ENCODE measurements at places on chromosomes 16 and 17. TPM values are rescaled to one million over a fixed set of nuclear protein-coding genes. Genes with fewer than 3 reads are reported as not detected.
A peak's percentile ranks its signal among the peaks of the same experiment; 100 is the strongest.

Gene HSPB9
- polyA plus RNA-seq, result 0.49 TPM

- no peak for DNase-seq
Measured at GRCh38 chr16:28496844-28497243, 2.4 kb downstream of the APOBR start.

- no peak for DNase-seq
Measured at GRCh38 chr17:34715504-34715903, 136.1 kb downstream of the TMEM132E start.

Gene MT3
- polyA plus RNA-seq, result not detected

- peak; percentile 44 for DNase-seq
Measured at GRCh38 chr17:27888945-27889344, 4.2 kb downstream of the LYRM9 start.

Gene OSBPL7
- polyA plus RNA-seq, result 14.5 TPM

Gene CCT6B
- 4.6 TPM for polyA plus RNA-seq

Gene TAC4
- 1.5 TPM for polyA plus RNA-seq

Gene CEP295NL
- 0.52 TPM for polyA plus RNA-seq

- no peak for DNase-seq
Measured at GRCh38 chr17:28999206-28999605, 6.6 kb downstream of the SEZ6 start.

DNA sequence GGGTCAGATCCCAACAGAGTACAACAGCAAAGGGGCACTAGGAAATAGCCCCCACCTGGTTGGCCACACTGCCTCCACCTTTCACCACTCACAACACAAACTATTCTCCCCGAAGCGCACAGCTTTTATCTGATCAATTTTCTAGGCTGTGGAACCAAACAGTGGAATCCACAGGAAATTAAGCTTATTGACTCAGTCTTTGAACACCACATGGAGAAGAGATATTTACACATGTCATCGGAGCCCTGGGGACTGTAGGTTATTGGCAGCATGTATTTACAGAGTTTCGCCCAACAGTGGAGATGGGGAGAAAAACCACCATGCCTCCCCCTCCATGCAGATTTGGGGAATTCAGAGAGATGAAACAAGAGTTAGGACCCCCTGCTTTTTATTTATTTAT lies 154.8 kb downstream of the XYLT1 start:
- no peak for DNase-seq

- DNase-seq, result no peak
Measured at GRCh38 chr16:81562174-81562849, 117.7 kb downstream of the CMIP start.

Gene CACNG5
- 2.9 TPM for polyA plus RNA-seq

GRCh38 chr17:10807704-10808128 lies 3.8 kb upstream of the TMEM238L start:
- DNase-seq, result no peak

- DNase-seq, result no peak
Measured at GRCh38 chr16:5477251-5477650, 379.7 kb upstream of the EEF2KMT start.

Gene AARSD1
- polyA plus RNA-seq, result 54.0 TPM

GRCh38 chr17:72345088-72345487 lies 224.3 kb downstream of the SOX9 start:
- no peak for DNase-seq

Gene CPHXL2
- not detected for polyA plus RNA-seq

DNA sequence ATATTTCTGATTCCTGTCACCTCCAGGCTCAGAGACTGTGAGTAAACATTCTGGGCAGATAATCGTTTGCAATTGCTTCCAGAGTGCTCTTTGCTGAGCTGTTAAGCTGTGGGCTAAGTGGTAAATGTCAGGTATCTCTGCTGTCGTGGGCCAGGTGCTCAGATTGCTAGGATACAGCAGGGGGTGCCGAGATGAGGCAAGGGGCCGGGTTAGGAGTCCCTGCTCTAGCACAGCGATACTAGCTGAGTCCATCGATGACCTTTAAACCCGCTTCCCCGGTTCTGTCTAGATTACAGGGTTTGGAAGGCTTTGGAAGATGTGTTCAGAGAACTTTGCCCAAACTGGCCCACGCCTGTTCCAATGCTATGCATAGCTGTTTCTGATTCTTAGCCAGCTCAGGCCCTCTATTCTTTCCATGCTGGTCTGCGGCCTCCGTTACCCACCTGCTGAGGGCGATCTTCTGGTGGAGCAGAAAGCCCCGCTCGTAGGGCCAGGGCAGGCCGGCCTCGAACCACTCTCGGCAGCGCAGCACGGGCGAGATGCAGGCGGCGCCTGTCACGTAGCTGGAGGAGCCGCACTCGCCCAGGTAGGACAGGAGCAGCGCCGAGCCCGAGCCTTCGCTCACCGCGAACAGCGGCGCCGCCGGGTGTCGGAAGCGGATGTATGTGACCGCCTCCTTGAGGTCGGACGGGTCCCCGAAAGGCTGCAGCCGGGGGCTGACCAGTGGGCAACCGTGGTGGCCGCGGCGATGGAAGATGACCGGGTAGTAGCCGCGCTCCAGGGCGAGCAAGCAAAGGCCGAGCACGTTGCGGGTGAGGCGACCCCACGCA lies 979 bp downstream of the ABHD15 start:
- no peak for DNase-seq

DNA sequence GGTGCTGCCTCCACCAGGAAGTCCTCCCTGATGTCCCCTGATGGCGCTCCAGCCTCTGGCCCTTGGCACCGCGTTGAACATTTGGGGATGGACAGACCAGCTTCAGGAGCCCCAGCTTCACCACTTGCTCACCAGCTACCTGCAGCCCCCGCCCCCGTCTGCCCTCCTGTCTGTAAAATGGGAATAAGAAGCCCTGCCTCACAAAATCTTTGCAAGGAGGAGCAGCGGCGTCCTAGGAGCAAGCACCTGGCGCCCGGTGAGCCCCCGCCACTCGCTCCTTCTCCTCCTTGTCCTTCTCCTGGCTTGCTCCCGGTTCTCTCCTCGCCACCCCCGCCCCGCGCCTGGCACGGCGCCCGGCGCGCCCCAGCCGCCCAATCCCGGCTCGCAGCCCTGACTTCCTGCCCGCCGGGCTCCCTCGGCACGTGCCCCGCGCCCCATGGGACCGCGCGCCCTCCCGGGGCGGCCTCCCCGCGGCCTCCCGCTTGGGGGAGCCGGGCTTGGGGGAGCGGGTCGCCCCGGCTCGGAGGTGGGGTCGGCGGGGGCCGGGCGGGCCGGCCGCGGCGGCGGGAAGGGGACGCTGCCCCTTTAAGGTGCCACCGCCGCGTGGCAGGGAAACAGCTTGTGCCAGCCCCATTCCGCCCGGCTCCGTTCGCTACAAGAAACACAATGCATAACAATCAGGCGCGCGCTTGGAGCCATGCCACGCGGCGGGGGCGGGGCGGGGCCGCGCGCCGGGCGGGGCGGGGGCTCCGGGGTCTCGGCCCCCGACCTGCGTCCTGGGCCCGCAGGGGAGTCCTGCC lies 9.1 kb upstream of the PPP1R1B start:
- DNase-seq, result peak; percentile 54

All from renal pelvis (tissue), 12 donors.